ENCODE measurements at places on chromosomes 6 and 20. TPM values are rescaled to one million over a fixed set of nuclear protein-coding genes. Genes with fewer than 3 reads are reported as not detected.

Gene FAM209B
- 0.91 TPM for total RNA-seq

Gene TRIM40
- not detected for total RNA-seq

Gene IRF4
- total RNA-seq: 178 TPM

Gene SIRPG
- total RNA-seq: 109 TPM

- no peak for DNase-seq
- no peak overlapping the region for H3K4me3 ChIP-seq
- no peaks in the 10 kb centered on the region for H3K27me3 ChIP-seq
- peaks cover 83% of the 10 kb centered on the region for H3K36me3 ChIP-seq
- no peak overlapping the region for H3K27ac ChIP-seq
Measured at GRCh38 chr20:44494266-44494665, 18.6 kb downstream of the TTPAL start.

DNA sequence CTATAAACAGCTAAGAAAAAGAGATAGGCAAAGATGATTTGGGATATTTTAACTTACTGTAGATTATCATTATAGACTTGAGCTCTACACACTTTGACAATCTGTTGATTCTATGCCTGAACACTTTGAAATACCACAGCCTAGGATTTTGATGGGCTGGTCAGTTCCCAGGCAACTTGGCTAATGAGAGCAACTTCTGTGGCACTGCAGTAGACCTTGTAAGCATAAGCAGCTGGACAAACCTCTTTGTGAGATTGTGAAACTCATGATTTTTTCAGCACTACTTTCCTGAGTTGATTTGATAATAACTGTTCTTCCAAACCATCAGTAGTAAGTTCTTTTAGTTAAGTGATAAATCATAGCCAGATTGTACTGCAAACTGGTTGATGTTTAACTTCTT lies 27.1 kb upstream of the ELOVL5 start:
- DNase-seq: no peak
- H3K4me3 ChIP-seq: no peak overlapping the region
- no peaks in the 10 kb centered on the region for H3K4me1 ChIP-seq
- peaks cover 23% of the 10 kb centered on the region for H3K27me3 ChIP-seq
- H3K27ac ChIP-seq: no peak overlapping the region
- no peaks in the 10 kb centered on the region for H3K36me3 ChIP-seq

DNA sequence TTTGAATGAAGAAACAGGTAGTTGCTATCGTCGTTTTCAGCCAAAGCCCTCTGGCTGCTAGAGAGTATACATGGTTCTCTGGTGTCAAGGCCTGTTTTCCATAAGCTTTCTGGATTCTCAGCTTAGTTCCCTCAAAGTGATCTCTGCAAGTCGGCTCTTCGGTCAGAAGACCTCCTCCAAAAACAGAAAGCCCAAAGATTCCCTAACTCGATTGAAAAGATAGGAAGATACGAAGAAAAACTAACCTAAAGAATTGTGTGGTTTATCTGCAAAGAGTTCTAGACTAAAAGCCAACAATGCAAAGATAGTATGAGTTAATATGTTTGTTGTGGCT lies 545 bp upstream of the ASCC3 start:
- H3K27me3 ChIP-seq: peaks cover 3% of the 10 kb centered on the region
- peak overlapping the region; percentile 100 for H3K4me3 ChIP-seq
- H3K4me1 ChIP-seq: peaks cover 42% of the 10 kb centered on the region
- peak overlapping the region; percentile 99 for H3K27ac ChIP-seq
- no peak for DNase-seq
- H3K36me3 ChIP-seq: peaks cover 17% of the 10 kb centered on the region

DNA sequence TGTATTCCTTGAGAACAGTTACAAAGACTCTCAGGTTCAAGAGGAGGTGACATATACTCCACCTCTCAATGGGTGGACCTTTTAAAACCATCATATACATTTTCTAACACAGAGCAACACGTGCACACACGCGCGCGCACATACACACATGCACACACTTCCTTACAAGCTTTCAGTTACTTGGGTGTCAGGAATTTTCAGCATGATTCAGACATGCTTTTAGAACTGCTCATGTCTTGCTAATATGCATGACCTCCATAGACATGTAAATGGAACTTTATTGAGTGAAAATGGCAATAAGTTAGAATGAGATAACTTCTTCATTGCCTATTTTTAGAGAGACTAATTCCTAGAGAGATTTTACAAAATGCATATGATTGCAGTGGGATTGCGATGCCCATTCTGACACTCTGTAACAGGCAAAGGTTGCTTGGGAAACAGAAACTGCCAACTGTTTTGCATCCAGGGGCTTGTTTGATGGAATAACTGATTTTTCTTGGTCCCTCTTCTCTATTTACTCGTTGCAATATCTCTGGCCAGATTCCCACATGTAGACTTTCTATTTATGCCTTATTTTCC lies 531.4 kb upstream of the RNF217 start:
- H3K27ac ChIP-seq: no peak overlapping the region
- H3K4me1 ChIP-seq: no peaks in the 10 kb centered on the region
- no peaks in the 10 kb centered on the region for H3K27me3 ChIP-seq
- H3K36me3 ChIP-seq: no peaks in the 10 kb centered on the region

DNA sequence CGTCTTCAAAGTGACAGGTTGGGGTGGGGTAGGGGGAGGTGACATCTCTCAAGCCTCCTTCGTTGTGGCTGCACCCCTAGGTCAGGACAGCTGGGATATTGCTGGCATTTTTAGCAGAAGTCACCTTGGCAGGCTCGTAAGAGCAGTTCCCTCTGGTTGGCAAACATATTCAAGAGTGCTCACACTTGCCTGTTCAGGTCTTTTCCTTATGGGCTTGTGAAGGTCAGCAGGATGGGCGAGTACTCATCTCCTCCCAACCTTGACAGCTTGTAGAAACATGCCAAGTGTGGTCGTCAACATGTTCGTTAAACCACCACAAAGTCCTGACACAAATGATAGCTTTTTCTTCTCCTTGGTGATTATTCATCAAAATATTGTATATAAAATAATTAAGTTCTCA lies 113.6 kb downstream of the HDGFL1 start:
- no peaks in the 10 kb centered on the region for H3K4me1 ChIP-seq
- H3K27me3 ChIP-seq: no peaks in the 10 kb centered on the region
- no peak overlapping the region for H3K4me3 ChIP-seq
- H3K36me3 ChIP-seq: no peaks in the 10 kb centered on the region

- no peaks in the 10 kb centered on the region for H3K27me3 ChIP-seq
- H3K27ac ChIP-seq: peak overlapping the region; percentile 71
- H3K4me3 ChIP-seq: peak overlapping the region; percentile 91
- peaks cover 15% of the 10 kb centered on the region for H3K36me3 ChIP-seq
Measured at GRCh38 chr20:33667245-33667675, 517 bp downstream of the ACTL10 start.

- H3K36me3 ChIP-seq: no peaks in the 10 kb centered on the region
- no peak for DNase-seq
- H3K27ac ChIP-seq: no peak overlapping the region
- peaks cover 5% of the 10 kb centered on the region for H3K27me3 ChIP-seq
- no peak overlapping the region for H3K4me3 ChIP-seq
- peaks cover 5% of the 10 kb centered on the region for H3K4me1 ChIP-seq
Measured at GRCh38 chr6:168369786-168370185, 50.2 kb upstream of the DACT2 start.

- H3K36me3 ChIP-seq: peaks cover 10% of the 10 kb centered on the region
- peaks cover 32% of the 10 kb centered on the region for H3K4me1 ChIP-seq
- no peak overlapping the region for H3K4me3 ChIP-seq
- peak overlapping the region; percentile 27 for H3K27ac ChIP-seq
- H3K27me3 ChIP-seq: peaks cover 2% of the 10 kb centered on the region
Measured at GRCh38 chr20:44736170-44737021, 9.3 kb upstream of the KCNK15 start.

GRCh38 chr20:25744261-25744660 lies 47.6 kb upstream of the ZNF337 start:
- H3K27me3 ChIP-seq: no peaks in the 10 kb centered on the region
- H3K4me1 ChIP-seq: peaks cover 16% of the 10 kb centered on the region
- no peak overlapping the region for H3K4me3 ChIP-seq
- no peak overlapping the region for H3K27ac ChIP-seq

- no peak for DNase-seq
- H3K4me3 ChIP-seq: no peak overlapping the region
- no peak overlapping the region for H3K27ac ChIP-seq
Measured at GRCh38 chr20:33826270-33826897, 15.2 kb downstream of the CHMP4B start.

DNA sequence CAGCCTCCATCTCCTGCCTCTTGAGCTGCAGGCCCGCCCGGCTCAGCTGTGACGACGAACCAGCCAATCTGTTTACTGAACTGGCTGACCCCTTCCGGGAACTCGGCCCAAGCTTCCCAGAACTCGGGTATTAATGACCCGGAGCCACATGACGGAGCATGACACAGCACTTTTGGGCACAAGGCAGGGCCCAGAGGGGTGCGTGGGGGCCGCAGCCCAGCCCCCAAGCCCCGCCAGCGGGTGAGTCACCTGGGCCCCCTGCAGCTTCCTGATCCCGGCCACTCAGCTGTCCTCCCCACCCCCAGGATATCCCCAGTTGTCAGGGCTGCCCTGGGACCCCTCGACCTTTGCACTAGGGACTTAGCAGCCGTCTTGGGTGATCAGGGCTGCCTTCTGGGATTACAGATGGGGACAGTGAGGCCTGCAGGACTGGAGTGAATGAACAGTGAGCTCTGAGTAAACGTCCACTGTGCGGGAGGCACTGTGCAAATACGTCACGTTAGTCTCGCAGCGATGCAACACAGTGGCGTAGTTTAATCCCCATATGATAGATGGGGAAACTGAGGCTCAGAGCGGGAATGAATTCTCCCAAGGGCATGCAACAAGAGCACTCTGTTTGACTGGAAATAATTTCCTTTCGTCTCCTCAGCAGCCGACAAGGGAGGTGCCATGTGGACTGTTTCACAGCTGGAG lies 102.1 kb downstream of the CEBPB start:
- H3K4me1 ChIP-seq: peaks cover 26% of the 10 kb centered on the region
- H3K27ac ChIP-seq: no peak overlapping the region
- no peaks in the 10 kb centered on the region for H3K27me3 ChIP-seq
- H3K36me3 ChIP-seq: no peaks in the 10 kb centered on the region
- H3K4me3 ChIP-seq: no peak overlapping the region

GRCh38 chr6:157229132-157229618 lies 94.1 kb downstream of the TMEM242 start:
- DNase-seq: no peak
- H3K36me3 ChIP-seq: no peaks in the 10 kb centered on the region
- peak overlapping the region; percentile 2 for H3K27ac ChIP-seq
- H3K4me1 ChIP-seq: peaks cover 36% of the 10 kb centered on the region

DNA sequence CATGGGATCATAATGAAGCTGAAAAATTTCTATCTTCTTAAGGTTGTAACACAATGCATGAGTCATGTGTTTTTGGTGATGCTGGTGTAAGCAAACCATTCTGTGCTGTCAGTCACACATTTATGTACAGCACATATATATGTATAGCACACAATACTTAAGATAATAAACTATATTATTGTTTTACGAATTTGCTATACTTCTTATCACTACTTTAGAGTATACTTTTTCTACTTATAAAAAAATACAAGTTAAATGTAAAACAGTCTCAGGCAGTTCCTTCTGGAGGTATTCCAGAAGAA lies 920.1 kb upstream of the FLRT3 start:
- H3K36me3 ChIP-seq: no peaks in the 10 kb centered on the region
- H3K27ac ChIP-seq: no peak overlapping the region
- no peaks in the 10 kb centered on the region for H3K4me1 ChIP-seq
- DNase-seq: no peak
- no peaks in the 10 kb centered on the region for H3K27me3 ChIP-seq
